Kidney (tissue), 22 donors: ENCODE measurements at places on chromosomes 12 and 14. TPM values are rescaled to one million over a fixed set of nuclear protein-coding genes. Genes with fewer than 3 reads are reported as not detected.

Gene STAB2
- total RNA-seq = 0.16 TPM

DNA sequence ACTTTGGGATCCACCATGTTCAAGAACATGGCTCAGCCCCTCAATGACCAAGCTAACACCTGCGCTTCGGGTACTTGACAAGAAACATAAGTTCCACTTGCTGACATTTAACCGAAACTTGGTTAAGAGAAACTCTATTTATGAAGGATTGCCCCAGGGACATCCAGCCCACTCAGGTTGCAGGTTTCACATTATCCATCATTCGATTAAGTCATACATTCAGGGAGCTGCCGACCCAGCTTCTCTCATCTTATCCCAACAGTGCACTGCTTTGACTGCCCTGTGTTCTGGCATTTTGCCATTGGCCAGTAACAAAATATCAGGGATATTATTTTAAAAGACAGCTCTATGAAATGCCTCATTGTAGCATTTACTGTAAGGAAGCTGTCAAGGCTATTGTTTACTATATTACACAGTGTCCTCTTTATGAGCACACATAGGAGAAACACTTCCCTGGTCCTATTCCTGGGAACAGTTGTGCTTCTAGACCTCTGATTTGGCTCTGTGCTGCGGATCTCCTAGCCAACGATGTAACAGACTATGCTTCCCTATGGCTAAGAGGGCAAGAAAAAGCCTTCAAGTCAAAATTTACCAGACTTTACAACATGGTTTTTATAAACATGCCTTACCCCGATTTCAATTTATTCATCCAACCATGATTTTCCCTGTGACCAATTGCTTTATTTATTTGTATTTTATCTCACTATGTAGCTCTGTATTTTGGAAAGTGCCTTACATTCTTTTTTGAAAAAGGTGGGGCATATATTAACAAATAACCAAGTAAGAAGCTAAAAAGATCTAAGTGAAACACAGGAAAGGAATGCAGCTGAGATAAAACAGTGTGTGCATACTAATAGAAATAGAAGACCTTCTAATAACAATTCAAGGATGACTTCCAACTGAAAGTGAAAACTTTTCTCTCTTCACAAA lies 109.3 kb downstream of the ITPR2 start:
- H3K4me3 ChIP-seq = no peak overlapping the region
- H3K27ac ChIP-seq = no peak overlapping the region
- DNase-seq = peak; percentile 21
- H3K27me3 ChIP-seq = no peaks in the 10 kb centered on the region

DNA sequence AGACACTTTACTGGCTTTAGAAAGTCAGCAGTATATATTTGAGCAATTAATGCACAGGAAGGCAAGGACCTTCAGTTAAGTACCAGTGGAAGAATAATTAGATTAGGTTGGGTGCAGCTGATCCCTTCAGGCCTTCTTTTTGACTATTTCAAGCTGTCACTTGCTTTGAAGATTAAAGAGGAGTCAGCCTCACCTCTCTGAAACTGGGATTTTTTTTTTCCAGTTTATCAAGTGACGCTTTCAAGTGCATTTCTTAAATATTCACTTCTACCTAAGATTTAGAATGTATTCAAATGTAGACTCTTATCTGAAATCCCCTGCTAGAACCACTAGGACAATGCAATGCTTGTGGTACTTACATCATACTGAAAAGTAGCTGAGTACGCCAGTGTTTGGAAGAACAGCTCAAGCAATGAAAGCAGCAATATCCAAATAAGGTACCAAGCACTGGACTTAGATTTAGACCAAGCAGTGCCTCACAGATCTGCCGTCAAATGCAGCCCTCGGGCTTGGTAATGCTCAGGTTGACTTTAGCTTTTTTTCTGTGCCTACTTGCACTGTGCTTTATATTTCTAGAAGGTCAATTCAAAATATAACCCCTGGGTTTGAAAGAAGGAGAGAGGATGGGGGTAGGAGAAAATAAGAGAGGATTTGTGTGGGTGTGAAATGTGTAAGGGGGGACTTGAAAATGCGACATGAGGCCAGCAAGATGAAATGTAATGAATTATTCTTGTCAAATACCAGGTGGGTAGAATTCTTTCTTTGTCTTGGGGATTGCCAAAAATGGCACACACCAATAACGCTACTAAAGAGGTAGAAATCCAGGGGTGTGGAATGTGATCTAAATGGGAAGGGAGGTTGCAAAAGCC lies 3.7 kb upstream of the FERMT2 start:
- no peaks in the 10 kb centered on the region for H3K36me3 ChIP-seq
- no peak overlapping the region for H3K4me3 ChIP-seq
- DNase-seq = no peak
- H3K4me1 ChIP-seq = peaks cover 2% of the 10 kb centered on the region

Gene ABHD4
- 34.1 TPM for total RNA-seq

GRCh38 chr14:88060576-88060975 lies 55.6 kb downstream of the GPR65 start:
- H3K4me1 ChIP-seq = no peaks in the 10 kb centered on the region
- H3K27me3 ChIP-seq = no peaks in the 10 kb centered on the region

- DNase-seq = no peak
- H3K4me1 ChIP-seq = no peaks in the 10 kb centered on the region
- no peaks in the 10 kb centered on the region for H3K27me3 ChIP-seq
- H3K4me3 ChIP-seq = no peak overlapping the region
Observed at GRCh38 chr14:69023035-69023434, 43.9 kb upstream of the ACTN1 start.

DNA sequence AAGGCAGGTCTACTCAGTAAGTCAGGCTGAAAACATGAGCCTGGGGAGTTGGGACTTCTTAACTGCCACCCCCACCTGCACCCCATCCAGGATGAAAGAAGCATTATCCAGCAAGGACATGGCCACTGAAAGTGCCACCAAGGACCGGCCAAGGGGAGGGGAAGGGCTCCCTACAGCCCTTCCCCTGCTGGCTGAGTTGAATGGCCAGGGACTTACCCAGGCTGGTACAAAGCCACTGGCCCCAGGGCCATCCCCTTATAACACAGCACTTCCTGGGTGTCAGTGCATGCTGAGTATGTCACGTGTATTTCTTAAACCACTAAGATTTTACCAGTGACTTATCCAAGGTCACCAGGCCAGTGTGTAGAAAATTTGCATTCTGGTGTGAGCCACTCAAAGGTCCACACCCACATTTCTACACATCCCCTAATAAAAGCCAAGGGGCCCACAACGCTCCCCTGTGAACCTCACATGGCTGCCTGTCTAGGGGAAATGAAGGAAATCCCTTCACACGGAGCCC lies 29.3 kb upstream of the ZFP36L1 start:
- no peak overlapping the region for H3K27ac ChIP-seq
- DNase-seq = no peak
- no peak overlapping the region for H3K4me3 ChIP-seq
- peaks cover 15% of the 10 kb centered on the region for H3K4me1 ChIP-seq
- H3K27me3 ChIP-seq = no peaks in the 10 kb centered on the region
- H3K36me3 ChIP-seq = no peaks in the 10 kb centered on the region

GRCh38 chr14:37602605-37603453 lies 7.4 kb downstream of the TTC6 start:
- H3K36me3 ChIP-seq = no peaks in the 10 kb centered on the region
- no peak overlapping the region for H3K4me3 ChIP-seq
- peaks cover 77% of the 10 kb centered on the region for H3K27me3 ChIP-seq
- H3K4me1 ChIP-seq = no peaks in the 10 kb centered on the region
- no peak overlapping the region for H3K27ac ChIP-seq
- DNase-seq = no peak

GRCh38 chr12:104944252-104944651 lies 13.8 kb downstream of the SLC41A2 start:
- no peak for DNase-seq
- no peak overlapping the region for H3K27ac ChIP-seq
- H3K4me1 ChIP-seq = no peaks in the 10 kb centered on the region
- no peaks in the 10 kb centered on the region for H3K27me3 ChIP-seq

DNA sequence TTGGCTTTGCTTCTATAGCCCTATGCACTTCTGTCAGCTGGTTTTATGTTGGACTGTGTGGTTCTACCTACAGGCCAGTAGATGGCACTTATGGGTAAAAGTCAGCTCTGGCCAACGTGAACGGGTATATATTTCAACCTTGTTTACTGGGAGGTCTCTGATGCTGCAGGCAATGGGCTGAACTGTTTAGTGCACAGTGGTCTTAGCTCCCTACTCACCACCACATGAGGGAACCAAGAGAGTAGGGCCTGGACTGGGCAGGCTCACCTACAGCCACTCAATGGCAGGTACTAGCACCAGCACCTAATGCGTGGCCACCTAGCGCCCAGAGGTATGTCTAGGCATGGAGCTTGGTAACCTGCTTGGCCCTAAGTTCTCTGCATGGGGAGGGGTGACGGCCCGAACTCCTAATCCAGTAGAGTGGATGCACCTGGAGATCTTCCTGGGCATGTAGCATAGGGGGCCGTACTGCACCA lies 481.8 kb downstream of the TMEM117 start:
- no peak overlapping the region for H3K27ac ChIP-seq
- H3K4me3 ChIP-seq = no peak overlapping the region
- no peaks in the 10 kb centered on the region for H3K4me1 ChIP-seq
- peak; percentile 29 for DNase-seq
- H3K27me3 ChIP-seq = no peaks in the 10 kb centered on the region

- peaks cover 4% of the 10 kb centered on the region for H3K4me1 ChIP-seq
- no peaks in the 10 kb centered on the region for H3K27me3 ChIP-seq
- no peak overlapping the region for H3K4me3 ChIP-seq
- no peak for DNase-seq
- no peaks in the 10 kb centered on the region for H3K36me3 ChIP-seq
Observed at GRCh38 chr14:38078393-38078792, 129.3 kb upstream of the SSTR1 start.

GRCh38 chr12:27549801-27550652 lies 26.0 kb downstream of the PPFIBP1 start:
- H3K4me1 ChIP-seq = peaks cover 14% of the 10 kb centered on the region
- no peaks in the 10 kb centered on the region for H3K36me3 ChIP-seq
- H3K27ac ChIP-seq = peak overlapping the region; percentile 80
- H3K4me3 ChIP-seq = peak overlapping the region; percentile 53
- peak; percentile 82 for DNase-seq

- H3K36me3 ChIP-seq = no peaks in the 10 kb centered on the region
- no peak overlapping the region for H3K27ac ChIP-seq
- H3K4me1 ChIP-seq = no peaks in the 10 kb centered on the region
- no peaks in the 10 kb centered on the region for H3K27me3 ChIP-seq
- H3K4me3 ChIP-seq = no peak overlapping the region
- DNase-seq = peak; percentile 58
Observed at GRCh38 chr12:82504409-82504808, 146.1 kb downstream of the METTL25 start.

Gene YLPM1
- 68.2 TPM for total RNA-seq

DNA sequence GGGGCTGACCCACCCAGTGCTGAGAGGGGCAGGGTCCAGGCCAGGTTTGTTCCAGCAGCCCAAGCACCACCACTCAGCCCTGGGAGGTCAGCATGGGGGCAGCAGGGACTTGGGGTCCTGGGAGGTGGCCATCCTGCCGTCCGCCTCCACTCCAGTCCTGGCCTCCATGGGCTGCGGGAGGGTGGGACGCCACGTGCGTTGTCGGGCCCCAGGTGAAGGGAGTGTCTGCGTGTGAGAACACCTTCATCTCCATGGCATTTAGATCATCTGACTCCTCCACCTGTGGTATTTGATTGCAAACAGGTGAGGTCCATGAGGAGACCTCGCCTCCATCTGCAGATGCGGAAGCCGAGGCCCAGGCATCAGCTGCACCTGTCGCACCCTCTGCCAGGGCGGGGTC lies 44.1 kb downstream of the FBRSL1 start:
- no peaks in the 10 kb centered on the region for H3K36me3 ChIP-seq
- no peak for DNase-seq
- no peaks in the 10 kb centered on the region for H3K4me1 ChIP-seq
- no peak overlapping the region for H3K4me3 ChIP-seq
- H3K27me3 ChIP-seq = no peaks in the 10 kb centered on the region
- H3K27ac ChIP-seq = no peak overlapping the region

DNA sequence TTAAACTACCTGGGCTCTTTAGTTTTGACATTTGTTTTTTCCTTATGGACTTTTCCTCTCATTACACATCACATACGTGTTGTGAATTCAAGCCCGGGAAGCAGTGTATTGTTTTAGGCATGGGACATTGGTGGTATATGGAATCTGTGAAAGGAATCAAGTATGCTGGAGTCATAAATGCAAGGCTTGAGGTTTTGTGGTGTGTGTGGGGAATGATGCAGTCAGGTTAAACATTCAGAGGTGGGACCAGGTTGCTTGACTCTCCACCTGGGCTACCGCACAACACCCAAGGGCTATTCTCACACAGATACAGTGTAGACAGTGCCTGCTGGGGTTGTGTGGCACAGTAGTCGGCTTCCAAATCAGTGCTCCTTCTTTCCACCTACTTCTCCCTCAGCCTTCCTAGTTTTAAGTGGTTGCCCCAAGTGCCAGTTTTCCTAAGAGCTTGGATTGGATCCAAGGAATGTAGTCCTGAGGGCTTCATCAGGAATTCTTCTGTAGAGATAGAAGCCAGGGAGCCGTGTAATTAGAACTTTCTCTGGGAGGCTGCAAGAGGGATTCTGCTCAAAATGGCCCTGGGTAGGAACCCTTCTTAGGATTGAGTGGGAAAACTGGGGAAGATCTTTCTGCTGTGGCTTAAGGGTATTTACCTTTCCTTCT lies 243.7 kb downstream of the C12orf75 start:
- H3K36me3 ChIP-seq = no peaks in the 10 kb centered on the region
- no peaks in the 10 kb centered on the region for H3K4me1 ChIP-seq
- H3K27ac ChIP-seq = no peak overlapping the region

DNA sequence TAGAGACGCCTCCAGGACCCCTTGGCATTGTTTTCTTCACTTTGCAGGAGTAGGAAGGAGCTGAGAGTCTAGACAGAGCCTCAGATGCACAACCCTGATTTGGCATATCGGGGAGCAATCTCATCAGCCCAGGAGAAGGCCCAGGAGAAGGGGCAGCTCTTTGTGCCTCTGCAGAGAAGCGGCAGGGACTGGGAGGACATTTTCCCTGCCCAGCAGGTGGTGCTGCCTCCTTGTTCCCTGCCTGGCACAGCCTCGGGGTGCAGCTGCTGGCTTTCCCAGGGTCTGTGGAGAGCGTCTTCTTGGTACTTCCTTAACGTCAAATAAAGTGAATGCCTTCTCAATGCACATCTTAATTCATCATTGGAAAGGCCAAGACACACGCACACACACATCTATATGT lies 419.5 kb downstream of the TMEM121 start:
- H3K36me3 ChIP-seq = no peaks in the 10 kb centered on the region
- H3K4me3 ChIP-seq = no peak overlapping the region
- no peaks in the 10 kb centered on the region for H3K27me3 ChIP-seq
- H3K4me1 ChIP-seq = no peaks in the 10 kb centered on the region

Gene GPRC5D
- 0.25 TPM for total RNA-seq

Gene SLC25A21
- 1.4 TPM for total RNA-seq

DNA sequence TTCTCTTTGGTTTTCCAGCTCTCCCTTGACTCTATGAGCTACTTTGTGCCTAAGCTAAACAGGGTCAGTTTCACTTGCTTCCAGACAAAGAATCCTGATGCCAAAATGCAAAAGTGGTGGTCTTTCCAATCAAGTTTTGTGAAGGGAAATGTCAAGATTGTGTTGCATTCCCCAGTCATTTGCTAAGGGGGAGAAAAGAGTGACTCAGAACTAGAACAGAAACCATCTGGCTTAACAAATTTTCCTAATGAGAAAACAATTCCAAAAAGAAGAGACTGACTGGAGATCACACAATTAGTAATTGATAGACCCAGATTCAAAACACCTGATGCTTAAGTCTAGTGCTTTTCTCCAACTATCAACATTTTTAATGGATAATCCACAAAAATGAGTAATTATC lies 235.1 kb upstream of the DIO2 start:
- H3K4me3 ChIP-seq = no peak overlapping the region
- no peaks in the 10 kb centered on the region for H3K36me3 ChIP-seq
- no peak overlapping the region for H3K27ac ChIP-seq
- no peaks in the 10 kb centered on the region for H3K4me1 ChIP-seq
- no peak for DNase-seq

Gene C12orf50
- 0.13 TPM for total RNA-seq

Gene TMEM253
- total RNA-seq = 0.41 TPM

Gene KRT82
- total RNA-seq = not detected
